ENCODE measurements at places on chromosomes 2 and 18.

- DNase-seq: no peak
Observed at GRCh38 chr2:240912878-240913809, 7.0 kb downstream of the CROCC2 start.

- DNase-seq: no peak
Observed at GRCh38 chr2:216905649-216906329, 45.9 kb upstream of the TNP1 start.

DNA sequence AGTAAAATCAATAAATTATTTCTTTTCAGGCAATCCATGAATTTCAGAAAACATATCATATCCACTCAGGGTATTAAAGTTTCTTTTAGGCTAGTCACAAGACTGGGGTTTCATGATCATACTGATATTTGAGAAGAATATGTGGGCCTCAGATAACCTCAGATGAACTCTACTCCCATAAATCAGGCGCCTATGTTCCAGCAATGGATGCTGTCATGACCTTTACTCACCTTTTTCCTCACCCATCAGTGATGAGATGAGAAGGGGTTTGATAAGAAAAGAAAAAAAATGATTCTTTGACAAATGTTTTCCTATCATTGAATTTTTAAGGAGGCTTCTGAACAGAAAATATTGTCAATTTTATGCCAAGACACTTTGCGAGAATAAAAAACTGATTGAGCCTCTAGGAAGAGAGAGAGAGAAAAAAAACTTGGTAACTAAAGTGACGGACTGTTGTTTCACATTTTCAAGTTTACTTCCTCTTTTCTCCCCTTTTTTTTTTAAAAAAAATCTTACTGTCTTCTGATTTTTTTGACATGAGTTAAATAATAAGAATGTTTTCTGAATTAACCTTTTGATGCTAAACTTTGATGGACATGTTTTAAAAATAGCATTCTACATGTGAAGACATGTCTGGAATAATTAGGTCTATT, 309.1 kb upstream of the MAP2 start:
- DNase-seq: no peak

GRCh38 chr18:24115628-24116027, 23.2 kb upstream of the CABYR start:
- no peak for DNase-seq

- DNase-seq: no peak
Observed at GRCh38 chr18:23627970-23628369, 34.7 kb downstream of the ANKRD29 start.

- no peak for DNase-seq
Observed at GRCh38 chr2:72981536-72981935, 64.2 kb downstream of the EMX1 start.

DNA sequence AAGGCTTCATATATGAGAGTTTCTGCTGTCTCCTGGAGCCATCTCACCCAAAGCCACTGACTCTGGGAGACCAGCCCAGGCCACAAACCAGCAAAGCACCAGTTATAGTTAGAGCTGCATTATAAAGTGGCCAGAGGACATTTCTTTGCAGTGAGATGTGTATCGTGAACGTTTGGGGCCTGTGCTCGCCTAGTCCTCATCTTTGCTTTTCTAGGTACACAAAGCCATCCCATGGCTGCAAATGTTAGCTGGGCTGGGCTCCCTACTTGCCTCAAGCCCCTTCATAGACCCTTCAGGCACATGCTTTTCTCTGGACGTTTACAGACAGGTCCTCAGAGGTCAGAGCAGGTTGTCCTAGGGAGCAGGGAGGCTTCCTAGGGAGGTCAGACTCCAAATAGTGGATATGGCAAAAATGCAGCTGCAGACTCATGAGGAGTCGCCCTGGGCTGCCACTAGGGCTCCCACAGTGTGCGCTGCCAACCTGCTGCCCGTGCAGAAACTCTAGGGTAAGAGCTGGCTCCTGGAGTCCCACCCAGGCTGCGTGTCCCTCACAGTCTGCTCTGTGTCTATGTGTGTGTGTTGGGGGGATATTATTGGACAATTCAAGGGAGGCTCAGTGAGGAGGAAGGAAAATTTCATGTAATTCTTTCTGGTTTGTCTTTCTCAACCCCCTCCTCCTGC, 141.0 kb downstream of the RPIA start:
- no peak for DNase-seq

DNA sequence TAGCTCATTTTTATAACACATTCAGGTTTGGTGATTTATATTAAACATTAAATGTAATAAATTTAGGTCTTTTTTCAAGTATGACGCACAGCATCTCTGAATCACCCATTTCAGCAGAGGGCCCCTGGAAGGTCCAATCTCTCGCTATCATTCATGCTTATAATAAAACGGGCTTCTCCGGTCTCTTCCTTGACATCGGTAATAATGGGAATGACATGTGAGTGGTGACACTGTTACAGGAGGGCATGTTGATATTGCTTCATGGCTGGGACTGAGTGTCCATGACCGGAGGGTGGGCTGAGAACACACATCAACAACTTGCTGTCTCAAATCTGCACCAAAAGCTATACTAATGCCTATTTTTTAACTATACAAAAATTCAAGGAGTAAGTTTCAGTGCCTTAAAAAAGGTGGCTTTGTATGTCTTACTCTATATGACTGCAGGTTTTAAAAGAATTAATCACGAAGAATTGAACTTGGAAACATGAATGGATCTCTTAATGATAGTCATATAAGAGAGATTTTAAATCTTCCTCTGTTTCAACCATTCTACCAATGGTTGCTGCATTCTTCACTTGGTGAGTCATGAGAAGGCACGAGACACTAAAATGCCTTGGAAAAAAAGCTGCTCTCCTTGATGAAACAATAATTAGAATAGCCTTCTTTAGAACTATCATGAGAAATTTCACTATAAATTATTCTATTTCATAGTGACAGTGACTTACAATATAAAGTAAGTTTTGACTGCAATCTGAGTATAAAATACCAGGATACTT, 101.9 kb upstream of the NRP2 start:
- no peak for DNase-seq

DNA sequence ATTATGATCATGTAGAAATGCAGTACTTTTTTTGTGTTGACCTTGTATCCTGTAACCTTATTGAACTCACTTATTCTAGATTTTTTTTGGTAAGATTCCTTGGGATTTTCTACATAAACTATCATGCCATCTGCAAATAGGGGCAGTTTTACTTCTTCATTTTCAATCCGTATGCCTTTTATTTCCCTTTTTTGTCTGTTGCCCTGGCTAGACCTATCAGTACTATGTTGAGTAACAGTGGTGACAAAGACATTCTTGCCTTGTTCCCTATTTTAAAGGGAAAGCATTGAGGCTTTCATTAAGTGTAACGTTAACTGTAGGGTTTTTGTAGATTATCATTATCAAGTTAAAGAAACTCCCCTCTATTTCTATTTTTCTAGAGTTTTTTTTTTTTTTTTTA, 92.3 kb downstream of the LYPD1 start:
- DNase-seq: no peak

- no peak for DNase-seq
Observed at GRCh38 chr2:11031876-11032275, 120.1 kb downstream of the KCNF1 start.

GRCh38 chr18:31185186-31185950, 22.7 kb upstream of the DSC1 start:
- no peak for DNase-seq

DNA sequence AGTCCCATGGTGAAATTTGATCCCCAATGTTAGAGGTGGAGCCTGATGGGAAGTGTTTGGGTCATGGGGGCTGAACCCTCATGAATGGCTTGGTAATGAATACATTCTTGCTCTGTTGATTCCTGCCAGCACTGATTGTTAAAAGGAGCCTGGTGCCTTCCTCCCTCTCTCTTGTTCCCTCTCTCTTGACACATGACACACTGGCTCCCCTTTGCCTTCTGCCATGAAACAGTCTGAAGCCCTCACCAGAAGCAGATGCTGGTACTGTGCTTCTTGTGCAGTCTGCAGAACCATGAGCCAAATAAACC, 30.6 kb upstream of the EPC2 start:
- DNase-seq: no peak

DNA sequence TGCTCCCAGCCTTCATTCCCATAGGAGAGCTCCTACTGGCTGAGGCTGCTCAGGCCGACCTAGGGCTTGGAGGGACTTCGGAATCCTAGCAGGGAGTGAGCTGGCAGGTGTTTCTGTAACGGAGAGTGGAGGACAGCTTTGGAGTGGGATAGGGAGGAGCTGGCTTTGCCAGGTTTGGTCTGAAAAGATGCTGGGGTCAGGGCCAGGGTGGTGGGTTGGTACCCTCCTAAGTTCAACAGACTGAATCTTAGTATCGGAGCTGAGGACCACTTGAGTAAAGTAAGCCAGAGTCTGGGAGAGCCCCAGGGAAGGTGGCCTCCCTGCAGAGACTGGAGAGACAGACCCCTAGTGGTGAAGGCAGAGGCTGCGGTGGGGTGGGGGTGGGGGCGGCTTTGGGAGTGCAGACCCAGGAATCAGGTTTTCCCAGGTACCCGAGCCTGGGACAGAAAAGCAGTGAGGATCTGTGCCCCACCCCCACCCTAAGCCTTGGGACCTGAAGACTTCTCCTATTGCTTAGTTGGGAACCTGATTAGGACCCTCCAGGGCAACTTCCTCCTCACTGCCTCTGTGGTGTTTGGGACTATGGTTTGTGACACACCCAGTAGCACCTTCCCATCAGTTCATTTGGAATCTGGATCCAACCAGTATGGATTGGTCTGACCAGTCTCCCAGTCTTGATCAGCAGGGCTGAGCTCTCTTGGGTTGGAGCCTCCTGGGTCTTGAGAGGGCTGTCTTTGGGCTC, 3.0 kb downstream of the CNNM4 start:
- DNase-seq: no peak

DNA sequence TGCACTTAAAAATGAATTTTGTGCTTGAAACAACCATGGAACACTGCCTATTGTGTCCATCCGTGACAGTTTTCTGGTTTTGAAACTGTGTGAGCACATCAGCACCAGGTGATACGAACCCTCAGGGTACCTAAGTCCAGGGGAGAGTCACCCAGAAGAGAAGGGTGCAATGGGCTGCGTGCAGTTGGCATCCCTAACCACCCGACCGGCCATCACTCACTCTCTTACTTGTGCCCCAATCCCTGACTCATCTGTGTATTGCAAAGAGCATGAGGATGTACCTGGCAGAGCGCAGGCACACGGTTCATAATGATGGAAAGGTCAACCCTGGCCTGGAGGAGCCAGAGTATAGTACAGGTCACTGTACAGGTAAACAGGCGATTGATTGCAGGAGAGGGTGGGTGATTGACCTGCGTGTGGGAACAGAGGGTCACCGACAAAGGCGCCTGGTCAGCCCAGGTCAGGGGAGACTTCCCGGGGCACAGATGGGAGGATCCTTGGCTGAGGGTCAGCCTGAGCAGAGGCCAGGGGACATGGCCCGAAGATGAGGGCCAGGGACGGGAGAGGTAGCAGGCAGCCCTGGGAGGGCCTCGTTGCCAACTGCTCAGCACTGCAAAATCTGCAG, 160.3 kb downstream of the SEPTIN10 start:
- DNase-seq: no peak

DNA sequence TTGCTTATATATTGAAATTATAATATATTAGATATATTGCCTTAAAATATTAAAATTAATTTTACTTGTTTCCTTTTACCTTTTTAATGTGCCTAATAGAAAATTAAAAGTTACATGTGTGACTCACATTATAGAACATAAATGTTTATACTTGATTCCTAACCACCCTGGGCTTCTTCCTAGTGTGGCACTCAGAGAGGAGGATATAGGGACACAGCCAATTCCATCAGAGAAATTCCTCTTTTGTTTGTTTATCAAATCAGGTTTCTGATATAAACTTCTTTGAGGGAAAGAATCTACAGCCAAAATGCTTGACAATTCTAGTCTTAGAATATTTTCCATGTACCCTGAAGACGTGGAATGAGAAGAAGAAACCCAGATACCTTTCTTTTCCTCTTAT, 348.9 kb upstream of the NRP2 start:
- DNase-seq: no peak

DNA sequence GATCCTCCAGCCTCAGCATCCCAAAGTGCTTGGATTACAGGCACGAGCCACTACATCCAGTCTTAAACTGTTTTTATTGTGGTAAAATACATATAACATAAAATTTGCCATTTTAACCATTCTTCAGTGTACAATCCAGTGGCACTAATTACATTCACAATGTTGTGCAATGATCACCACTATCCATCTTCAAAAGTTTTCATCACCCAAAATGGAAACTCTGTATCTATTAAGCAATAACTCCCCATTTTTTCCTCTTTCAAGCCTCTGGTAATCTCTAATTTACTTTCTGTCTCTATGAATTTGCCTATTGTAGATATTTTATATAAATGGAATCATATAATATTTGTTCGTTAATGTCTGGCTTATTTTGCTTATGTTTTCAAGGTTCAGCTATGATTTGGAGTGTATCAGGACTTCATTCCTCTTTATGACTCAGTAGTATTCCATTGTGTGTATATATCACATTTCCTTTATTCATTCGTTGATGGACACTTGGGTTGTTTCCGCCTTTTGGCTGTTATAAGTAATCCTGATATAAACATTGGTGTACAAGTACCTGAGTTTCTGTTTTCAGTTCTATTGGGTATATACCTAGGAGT, 71.8 kb downstream of the GFPT1 start:
- no peak for DNase-seq

All from GM12864 (cell line).